ENCODE measurements at places on chromosomes 5 and 9. TPM values are rescaled to one million over a fixed set of nuclear protein-coding genes. Genes with fewer than 3 reads are reported as not detected.

DNA sequence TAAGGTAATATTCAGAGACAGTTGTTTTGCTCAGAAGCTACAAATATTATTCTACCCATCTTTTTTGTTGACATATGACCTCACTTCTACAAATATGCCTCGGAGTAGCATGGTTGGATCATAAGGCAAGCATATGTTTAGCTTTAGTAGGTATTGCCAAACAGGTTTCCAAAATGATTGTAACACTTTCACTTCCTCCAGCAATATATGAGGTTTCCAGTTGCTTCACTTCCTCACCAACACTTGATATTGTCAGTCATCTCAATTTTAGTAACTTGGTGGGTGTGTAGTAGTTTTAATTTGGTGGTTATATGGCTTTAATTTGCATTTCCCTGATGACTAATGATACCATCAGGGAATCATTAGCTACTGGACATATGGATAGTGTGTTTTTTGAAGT lies 46.7 kb downstream of the TNFSF8 start:
- DNase-seq: no peak

- no peak for DNase-seq
Observed at GRCh38 chr9:77427256-77427927, 220.7 kb downstream of the GNA14 start.

GRCh38 chr9:91029650-91030361 lies 228.2 kb downstream of the SYK start:
- no peak for DNase-seq

GRCh38 chr5:135034963-135035677 lies 1.1 kb upstream of the PITX1 start:
- no peak for DNase-seq

DNA sequence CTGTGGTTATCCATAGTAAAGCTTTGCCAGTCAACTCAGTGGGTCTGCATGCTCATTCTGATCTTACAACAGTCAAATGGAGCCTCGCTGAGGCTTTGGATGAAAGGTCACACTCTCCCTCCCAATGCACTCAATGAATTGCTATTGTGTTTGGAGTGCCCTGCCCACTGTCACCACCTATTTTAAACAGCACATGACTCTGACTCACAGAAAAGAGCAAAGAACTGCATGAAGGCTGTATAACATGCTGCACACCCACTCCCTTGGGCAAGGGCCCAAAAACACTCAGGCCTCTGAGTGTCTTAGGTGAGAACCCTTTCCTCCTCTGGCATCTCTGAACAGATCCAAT lies 118.7 kb upstream of the CCDC112 start:
- no peak for DNase-seq

DNA sequence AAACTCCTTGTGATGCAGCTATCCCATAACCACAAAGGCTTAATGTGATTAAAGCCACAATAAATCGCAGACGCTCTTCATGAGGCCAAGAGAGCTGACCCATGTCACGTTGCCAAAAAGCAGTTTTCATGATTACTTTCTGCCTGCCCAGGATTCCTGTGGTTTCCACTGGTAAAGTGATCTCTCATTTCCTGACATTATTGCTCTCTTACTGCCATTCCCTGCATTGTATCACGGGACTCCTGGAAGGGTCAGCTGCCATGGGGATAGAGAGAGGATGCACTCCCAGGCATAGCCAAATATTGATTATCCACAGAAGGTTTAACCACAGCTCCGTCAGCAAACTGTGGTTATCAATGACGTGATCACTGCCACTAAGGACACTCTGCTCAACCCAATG lies 103.8 kb upstream of the SLC1A3 start:
- DNase-seq: no peak

- no peak for DNase-seq
Observed at GRCh38 chr5:137836997-137837396, 30.7 kb upstream of the MYOT start.

DNA sequence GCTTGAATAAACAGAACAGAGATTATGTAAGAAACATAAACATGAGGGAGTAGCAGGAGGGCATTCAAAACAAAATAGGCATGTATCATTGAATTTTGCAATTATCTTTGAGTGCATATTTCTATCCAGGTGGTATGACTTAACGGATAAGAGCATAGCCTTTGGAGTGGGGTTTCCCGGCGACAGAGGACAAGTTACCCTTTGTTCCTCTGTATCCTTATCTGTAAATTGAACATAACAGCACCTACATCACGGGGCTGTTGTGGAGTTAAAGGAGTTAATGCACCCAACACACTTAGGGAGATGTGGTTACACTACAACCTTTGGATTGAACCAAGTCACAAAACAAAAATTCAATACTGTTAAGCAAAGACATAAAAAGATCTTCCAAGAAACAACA lies 314.6 kb upstream of the KIF2A start:
- DNase-seq: no peak

- no peak for DNase-seq
Observed at GRCh38 chr9:109252291-109252690, 68.6 kb downstream of the EPB41L4B start.

DNA sequence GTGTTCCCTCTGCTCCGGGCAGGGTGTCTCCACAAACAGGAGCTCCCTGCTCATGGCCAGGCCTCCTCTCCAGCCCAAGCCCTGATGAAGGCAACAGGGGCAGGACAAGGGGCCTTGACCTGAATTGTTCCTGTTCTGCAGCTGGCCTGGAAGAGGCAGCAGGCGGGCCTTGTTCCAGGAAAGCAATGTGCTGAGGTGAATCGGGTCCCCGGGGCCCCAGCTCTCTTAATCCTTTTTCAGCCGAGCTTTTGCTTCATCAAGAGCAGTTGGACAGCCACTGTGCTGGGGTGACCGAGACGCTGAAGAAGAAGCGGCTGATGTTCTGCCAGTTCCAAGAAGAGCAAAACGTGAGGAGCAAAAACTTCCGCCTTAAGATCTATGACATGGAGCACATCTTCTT lies 41.4 kb downstream of the CCDC180 start:
- DNase-seq: no peak

Gene FBP1
- total RNA-seq: 5.9 TPM

Gene IRX4
- total RNA-seq: not detected

Gene APBB3
- 59.9 TPM for total RNA-seq

Gene FOCAD
- total RNA-seq: 78.0 TPM

Gene FAM221B
- 0.07 TPM for total RNA-seq

Gene EQTN
- 1.4 TPM for total RNA-seq

Gene FAF2
- total RNA-seq: 52.7 TPM

Gene CDC25C
- 6.8 TPM for total RNA-seq

Measured in mesothelial cell of epicardium (in vitro differentiated cells).